Ureter (tissue), 1 donor: ENCODE measurements at places on chromosomes 6 and 20. TPM values are rescaled to one million over a fixed set of nuclear protein-coding genes. Genes with fewer than 3 reads are reported as not detected.

Gene PNPLA1
- total RNA-seq: 0.21 TPM

Gene IYD
- total RNA-seq: 1.1 TPM

Gene SIGLEC1
- 9.5 TPM for total RNA-seq

Gene GSS
- 56.6 TPM for total RNA-seq

Gene MDC1
- 41.1 TPM for total RNA-seq

Gene GGTLC1
- total RNA-seq: not detected

Gene RNF217
- 26.5 TPM for total RNA-seq

Gene BHLHE23
- total RNA-seq: not detected

Gene TXLNB
- 0.94 TPM for total RNA-seq

Gene PKHD1
- 13.3 TPM for total RNA-seq

Gene TBX18
- total RNA-seq: 84.1 TPM

Gene NKX2-4
- not detected for total RNA-seq

Gene SPTLC3
- total RNA-seq: 26.4 TPM

Gene MACROD2
- 17.1 TPM for total RNA-seq

Gene PRND
- total RNA-seq: not detected

Gene AKAP12
- total RNA-seq: 52.4 TPM

Gene PTPN1
- total RNA-seq: 33.6 TPM

Gene SEL1L2
- total RNA-seq: 0.52 TPM

Gene TTI1
- 29.5 TPM for total RNA-seq

Gene HLA-DPB1
- 82.5 TPM for total RNA-seq

Gene FAM83B
- 24.9 TPM for total RNA-seq

Gene EDN1
- 4.3 TPM for total RNA-seq

Gene FAM209B
- not detected for total RNA-seq

Gene HLA-DRB1
- 109 TPM for total RNA-seq

Gene CD93
- 53.7 TPM for total RNA-seq

Gene DEF6
- 28.0 TPM for total RNA-seq

Gene SRMS
- 0.26 TPM for total RNA-seq

Gene FAM83D
- total RNA-seq: 1.5 TPM

Gene ANKRD66
- total RNA-seq: not detected

Gene BEND3
- 7.0 TPM for total RNA-seq

Gene RNGTT
- total RNA-seq: 14.9 TPM

Gene ABHD16B
- not detected for total RNA-seq

Gene ADGRB3
- total RNA-seq: 6.7 TPM

Gene MOCS1
- 34.8 TPM for total RNA-seq

Gene TP53TG5
- 1.2 TPM for total RNA-seq

Gene GNMT
- 0.73 TPM for total RNA-seq

Gene BPI
- not detected for total RNA-seq

Gene MAVS
- 49.2 TPM for total RNA-seq

Gene PIGT
- 94.3 TPM for total RNA-seq

Gene TULP4
- 119 TPM for total RNA-seq

Gene ACTL10
- total RNA-seq: 3.6 TPM

Gene NEDD9
- total RNA-seq: 65.8 TPM

Gene TEAD3
- 60.3 TPM for total RNA-seq

Gene TGM3
- not detected for total RNA-seq

Gene DLL1
- 16.1 TPM for total RNA-seq

Gene KCNK15
- 3.4 TPM for total RNA-seq

Gene ECT2L
- 0.18 TPM for total RNA-seq

Gene NKAPL
- total RNA-seq: 1.4 TPM

Gene R3HDML
- total RNA-seq: not detected

Gene NMBR
- not detected for total RNA-seq

Gene DACT2
- 0.94 TPM for total RNA-seq

Gene ASIP
- total RNA-seq: 0.70 TPM

Gene SLC22A1
- total RNA-seq: 1.2 TPM

Gene CDH4
- total RNA-seq: 0.26 TPM

Gene VSTM2L
- 7.1 TPM for total RNA-seq

Gene MAP3K7
- 31.3 TPM for total RNA-seq

Gene KIF6
- total RNA-seq: 0.78 TPM

Gene COX7A2
- total RNA-seq: 353 TPM
